Astrocyte of the hippocampus (primary cell): ENCODE measurements at places on chromosomes 12 and 14.

DNA sequence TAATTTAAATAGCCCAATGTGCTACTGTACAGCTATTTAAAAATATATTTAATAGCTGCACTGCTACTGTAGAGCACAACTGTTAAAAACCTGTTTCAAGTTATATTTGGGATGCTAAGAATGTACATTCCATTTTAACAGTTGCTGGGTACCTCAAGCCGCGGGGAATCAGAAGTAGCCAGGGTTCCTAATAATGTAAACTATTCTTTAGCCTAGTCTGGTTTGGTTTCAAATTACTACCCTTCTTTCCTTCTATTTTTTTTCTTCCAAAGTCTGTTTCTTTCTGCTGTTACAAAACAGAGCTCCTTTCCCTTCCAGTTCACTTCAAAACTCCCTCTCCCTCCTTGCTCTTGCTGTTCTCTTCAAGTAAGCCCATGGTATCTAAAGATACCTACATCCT, 21.3 kb downstream of the SCAF11 start:
- DNase-seq, result peak; percentile 29

- DNase-seq, result peak; percentile 49
These were observed 3.6 kb downstream of the LRRC74A start for GRCh38 chr14:76829650-76830421.

GRCh38 chr12:120453977-120454376, 7.7 kb downstream of the GATC start:
- no peak for DNase-seq

GRCh38 chr12:88245905-88246304, 103.8 kb downstream of the TMTC3 start:
- DNase-seq, result no peak

DNA sequence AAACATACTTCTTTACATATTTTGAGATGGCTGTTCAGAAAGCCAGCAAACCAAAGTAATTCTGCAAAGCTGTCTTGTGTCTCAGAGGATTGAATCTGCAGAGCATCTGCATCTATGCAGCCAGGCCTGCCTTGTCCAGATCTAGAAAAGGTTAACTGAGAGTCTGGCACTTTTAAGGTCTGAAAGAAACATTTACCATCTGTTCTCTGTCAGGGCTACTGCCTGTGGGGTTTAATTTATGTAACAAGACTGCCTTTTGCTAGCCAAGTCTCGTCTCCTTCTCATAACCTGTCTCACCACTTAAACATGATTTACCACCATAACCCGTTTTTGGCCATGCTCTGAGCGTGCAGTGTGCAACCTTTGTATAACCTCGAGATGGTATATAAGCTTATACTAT, 194.2 kb downstream of the SYT10 start:
- no peak for DNase-seq

GRCh38 chr12:64400041-64400440, 4.2 kb upstream of the XPOT start:
- peak; percentile 37 for DNase-seq
